ENCODE measurements at places on chromosomes 11 and 22. TPM values are rescaled to one million over a fixed set of nuclear protein-coding genes. Genes with fewer than 3 reads are reported as not detected.

TBX1 gene
- total RNA-seq, result 2.4 TPM

OR2AG1 gene
- total RNA-seq, result not detected

DNA sequence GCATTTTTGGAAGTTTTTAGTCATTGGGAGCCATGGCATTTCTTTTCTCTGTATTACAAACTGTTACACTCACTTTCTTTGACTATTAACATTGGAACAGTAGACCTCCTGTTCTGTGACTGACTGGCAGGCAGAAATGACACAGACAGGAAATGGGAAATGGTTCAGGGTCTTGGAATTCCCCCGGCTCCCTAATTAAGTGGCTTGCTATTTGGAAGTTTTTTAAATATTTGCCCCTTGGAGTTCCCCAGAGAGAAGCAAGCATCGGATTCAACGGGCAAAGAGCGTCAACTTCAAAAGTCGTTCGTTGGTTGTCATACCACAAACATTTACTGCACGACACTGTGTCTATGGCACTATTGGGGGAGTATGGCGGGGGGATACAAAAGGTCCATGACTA is 1.1 kb upstream of the BIRC2 start:
- no peak for DNase-seq

GRCh38 chr11:116642481-116642880 is 130.3 kb downstream of the BUD13 start:
- no peak for DNase-seq

DNA sequence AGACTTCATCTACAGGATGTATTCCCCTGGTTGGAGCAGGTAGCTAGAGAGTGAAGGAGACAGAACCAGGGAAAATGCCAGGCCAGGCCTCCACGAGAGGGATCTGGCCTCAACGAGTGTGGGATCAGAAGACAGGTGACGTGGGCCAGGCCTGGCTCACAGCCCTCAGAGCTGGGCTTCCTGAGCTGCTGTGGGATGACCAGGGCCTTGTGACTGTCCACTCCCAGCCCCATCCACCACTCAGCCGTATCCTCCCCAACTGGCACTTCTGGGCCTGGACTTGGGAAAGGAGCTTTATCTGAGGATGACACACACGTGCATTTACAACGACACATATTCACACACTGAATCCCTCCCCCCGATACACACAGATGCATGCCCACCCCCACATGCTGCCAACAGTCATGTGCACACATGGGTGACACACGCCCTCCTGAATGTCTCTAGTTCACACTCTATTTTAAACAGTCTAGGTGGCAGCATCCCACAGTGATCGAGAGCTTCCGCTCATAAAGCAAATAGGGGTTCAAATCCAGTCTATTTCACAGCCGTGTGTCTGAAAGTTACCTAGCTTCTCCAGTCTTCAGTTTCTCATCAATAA is 93.1 kb downstream of the TP53I11 start:
- DNase-seq, result no peak
